ENCODE measurements at places on chromosomes 7 and 10. TPM values are rescaled to one million over a fixed set of nuclear protein-coding genes. Genes with fewer than 3 reads are reported as not detected.

Gene ANKRD2
- total RNA-seq = 0.41 TPM

Gene PAPSS2
- not detected for total RNA-seq

Gene ASIC3
- total RNA-seq = not detected

Gene GLI3
- total RNA-seq = not detected

Gene XRCC2
- 6.9 TPM for total RNA-seq

Gene TPST1
- 46.7 TPM for total RNA-seq

Gene PIP4K2A
- 39.2 TPM for total RNA-seq

Gene GAD2
- total RNA-seq = not detected

Gene TMEM168
- total RNA-seq = 5.6 TPM

Gene VAX1
- not detected for total RNA-seq

Gene ASZ1
- total RNA-seq = not detected

Gene HOXA2
- not detected for total RNA-seq

- no peak for DNase-seq
These were observed 157.2 kb upstream of the TNRC18 start for GRCh38 chr7:5580714-5581395.

DNA sequence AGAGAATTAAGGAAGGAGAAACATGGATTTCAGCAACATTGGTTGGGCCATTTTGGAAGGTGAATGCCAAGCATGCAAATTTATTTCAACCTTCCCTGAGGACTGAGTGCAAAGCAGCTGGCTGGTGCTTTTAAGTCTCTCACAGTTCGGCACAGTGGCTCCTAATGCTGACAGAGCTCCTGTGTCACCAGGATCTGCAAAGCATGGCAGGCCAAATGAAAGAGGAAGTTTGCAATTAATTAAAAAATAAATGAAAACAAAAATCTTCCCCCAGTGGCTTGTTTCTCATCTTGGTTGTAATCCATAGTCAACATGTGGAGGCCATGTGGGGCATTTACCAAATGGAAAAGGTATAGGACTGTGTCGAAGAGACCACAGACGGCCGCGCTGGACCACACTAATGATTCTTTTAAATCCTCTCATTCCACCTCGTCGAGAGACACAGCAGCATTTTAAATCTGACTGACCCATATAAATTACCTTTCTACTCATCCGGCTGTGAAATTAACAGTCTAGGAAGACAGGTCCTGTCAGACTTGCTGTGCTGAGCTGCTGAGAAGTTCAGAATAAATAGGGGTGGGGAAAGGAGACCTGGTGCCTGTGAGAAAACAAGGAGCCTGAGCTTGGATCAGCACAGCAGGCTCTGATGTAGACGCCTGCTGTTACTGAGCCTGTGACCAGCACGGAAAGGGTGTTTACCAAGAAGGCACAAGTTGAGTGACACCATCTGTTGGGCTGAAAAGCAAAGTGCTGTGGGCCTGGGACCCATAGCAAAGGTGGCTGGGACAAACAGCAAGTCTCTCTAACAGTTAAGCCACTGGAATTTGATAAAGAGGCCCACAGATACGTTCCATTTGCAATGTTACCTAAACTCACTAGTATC, 136.0 kb upstream of the COL1A2 start:
- no peak for DNase-seq

DNA sequence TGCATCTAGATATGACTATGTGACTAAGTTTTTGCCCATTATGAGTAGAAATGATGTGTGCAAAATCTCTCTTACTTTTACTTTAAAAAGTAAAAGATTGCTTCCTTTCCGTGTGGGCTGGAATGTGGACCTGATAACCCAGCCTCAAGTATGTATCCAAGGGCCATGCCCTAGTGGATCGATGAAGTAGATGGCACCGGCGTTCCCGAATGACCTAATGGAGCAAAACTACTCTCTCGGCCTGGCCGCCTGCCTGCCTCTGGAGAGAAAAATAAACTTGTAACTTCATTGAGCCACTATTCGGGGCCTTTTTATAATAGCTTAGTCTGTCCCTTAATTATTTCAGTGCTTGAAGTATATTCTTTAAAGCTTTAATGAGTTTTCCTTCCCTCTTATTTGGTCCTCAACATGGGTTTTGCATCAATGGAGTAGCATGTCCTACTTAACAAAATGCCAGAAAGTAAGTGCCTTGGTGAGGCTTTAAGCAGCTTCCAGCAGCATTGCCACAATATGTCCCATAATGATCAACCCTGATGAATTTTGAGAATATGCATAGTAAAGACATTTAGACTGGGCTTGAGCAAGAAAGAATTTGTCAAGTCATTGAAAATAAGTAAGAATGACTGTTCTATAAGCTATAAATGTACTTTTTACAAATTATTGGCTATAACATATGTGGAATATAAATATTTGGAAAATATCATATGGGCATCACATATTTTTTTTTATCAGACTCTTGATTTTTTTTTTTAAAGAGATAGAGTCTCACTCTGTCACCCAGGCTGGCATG, 61.4 kb downstream of the PLXDC2 start:
- DNase-seq = no peak

DNA sequence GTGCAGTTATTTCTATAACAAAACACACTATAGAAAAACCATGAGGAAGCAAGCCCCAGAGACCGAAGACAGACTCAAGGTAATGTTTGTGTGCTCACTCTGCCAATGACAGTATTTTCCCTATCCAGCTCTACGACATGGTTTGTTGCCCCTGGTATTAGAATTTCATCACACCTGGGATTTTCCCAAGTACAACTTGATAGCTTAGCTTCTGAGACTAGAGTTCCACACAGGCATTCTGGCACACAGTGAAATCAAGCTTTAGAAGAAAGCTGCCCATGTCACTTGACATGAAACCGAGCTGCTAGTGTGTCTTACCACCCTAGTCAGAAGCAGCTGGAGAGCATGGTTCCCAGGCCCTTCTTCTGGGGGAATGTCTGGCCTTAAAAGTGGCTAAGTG, 44.1 kb upstream of the AKR1E2 start:
- no peak for DNase-seq

DNA sequence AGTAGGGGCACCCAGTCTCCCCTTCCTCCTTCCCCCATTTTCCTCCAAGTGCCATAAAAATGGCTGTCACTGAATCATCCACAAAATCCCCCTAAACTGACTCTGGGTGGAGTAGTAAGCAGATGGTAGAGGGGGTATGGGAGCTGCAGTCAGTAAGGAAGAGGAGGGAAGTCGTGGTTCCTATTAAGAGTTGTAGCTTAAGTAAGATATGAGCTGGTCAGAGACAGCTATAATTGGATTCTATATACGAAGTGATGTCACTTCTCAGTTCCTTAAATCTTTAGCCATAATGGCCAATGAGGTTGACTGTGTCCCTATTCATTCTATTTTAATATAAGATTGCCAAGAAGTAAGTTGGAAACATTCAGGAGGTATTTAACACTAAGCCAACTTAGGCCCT, 131.7 kb downstream of the SLC16A9 start:
- no peak for DNase-seq

GRCh38 chr10:110847374-110847773, 24.4 kb upstream of the PDCD4 start:
- no peak for DNase-seq

GRCh38 chr10:71085689-71086438, 126.5 kb upstream of the UNC5B start:
- no peak for DNase-seq

- DNase-seq = no peak
These were observed 35.2 kb upstream of the MAP3K8 start for GRCh38 chr10:30398788-30399187.

- DNase-seq = no peak
These were observed 704.0 kb upstream of the IGFBP3 start for GRCh38 chr7:46625032-46625431.

- DNase-seq = peak; percentile 61
These were observed 63.5 kb downstream of the PRKAG2 start for GRCh38 chr7:151813445-151813844.

GRCh38 chr10:75076348-75076747, 35.1 kb upstream of the SAMD8 start:
- no peak for DNase-seq

- no peak for DNase-seq
These were observed 54.3 kb downstream of the GDI2 start for GRCh38 chr10:5758927-5759326.

DNA sequence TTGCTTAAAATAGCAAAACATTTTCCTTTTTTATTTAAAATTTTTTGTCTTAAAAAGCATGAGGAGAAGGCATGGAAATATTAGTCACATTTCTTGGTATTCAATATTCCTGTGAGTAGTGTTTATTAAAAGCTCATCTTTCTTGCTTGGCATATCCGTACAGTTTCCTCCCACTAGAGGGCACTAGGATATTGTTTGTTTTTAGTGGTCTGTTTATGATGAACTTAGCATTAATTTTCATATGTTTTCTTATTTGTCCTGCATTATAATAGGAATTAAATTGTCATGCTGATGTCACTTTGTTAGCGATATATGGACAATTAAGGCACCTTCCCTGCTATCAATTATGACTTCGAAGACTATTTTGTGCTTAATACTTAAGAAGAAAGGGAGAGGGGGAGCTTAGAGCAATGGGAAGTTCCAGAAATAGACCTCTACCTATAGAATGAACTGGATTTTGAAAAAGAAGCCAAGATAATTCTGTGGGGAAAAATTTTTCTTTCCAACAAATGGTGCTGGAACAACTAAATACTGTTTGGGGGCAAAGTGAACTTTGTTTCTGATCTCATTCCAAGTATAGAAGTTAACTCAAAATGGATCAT, 91.0 kb upstream of the STRIP2 start:
- DNase-seq = peak; percentile 74

GRCh38 chr7:125255810-125256209, 326.2 kb upstream of the POT1 start:
- no peak for DNase-seq

GRCh38 chr7:148116829-148117403, 473.6 kb upstream of the C7orf33 start:
- DNase-seq = no peak

GRCh38 chr10:4983615-4984216, 19.9 kb downstream of the AKR1C2 start:
- no peak for DNase-seq

GRCh38 chr7:116561697-116562483, 37.1 kb downstream of the CAV1 start:
- DNase-seq = no peak

DNA sequence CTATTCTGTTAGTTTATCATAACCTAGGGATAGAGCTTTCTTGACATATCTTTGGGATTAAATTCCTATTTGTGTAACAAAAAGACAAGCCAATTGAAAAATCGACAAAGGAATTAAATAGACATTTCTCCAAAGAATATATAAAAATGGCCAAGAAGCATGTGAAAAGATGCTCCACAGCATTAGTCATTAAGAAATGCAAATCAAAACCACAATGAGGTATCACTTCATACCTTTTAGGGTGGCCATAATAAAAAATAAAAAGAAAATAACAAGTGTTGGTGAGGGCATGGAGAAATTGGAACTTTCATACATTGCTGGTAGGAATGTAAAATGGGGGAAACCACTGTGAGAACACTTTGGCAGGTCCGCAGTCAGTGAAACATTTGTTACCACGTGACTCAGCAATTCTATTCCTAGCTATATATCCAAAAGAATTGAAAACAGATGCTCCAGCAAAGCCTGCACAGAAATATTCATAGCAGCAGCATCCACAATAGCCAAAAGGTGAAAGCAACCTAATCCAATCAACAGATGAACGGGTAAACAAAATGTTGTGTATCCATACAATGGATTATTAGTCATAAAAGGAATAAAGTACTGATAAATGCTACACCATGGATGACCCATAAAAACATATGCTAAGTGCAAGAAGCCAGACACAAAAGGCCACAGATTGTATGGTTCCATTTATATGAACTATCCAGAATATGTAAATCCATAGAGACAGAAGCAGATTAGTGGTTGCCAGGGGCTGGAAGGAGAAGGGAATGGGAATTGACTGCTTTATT, 20.5 kb downstream of the SPAG6 start:
- DNase-seq = no peak

- DNase-seq = no peak
These were observed 75.1 kb downstream of the DNAH11 start for GRCh38 chr7:21617916-21618390.

- DNase-seq = no peak
These were observed 33.6 kb downstream of the RHEB start for GRCh38 chr7:151486074-151486473.

DNA sequence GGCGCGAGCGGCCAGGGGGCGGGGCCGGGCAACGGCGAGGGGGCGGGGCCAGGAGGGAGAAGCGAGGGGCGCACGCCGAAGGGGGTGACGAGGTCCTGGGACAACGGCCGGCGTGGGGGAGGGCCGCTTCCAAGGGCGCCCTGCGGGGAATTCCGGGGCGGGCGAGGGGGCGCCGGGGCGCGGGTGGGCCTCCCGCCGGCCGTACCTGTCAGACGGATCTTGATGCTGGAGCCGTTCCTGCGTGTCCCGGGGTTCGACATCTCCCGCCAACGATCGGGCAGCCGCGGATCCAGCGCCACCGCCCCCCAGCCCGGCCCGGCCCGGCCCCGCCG, 421 bp downstream of the SMURF1 start:
- DNase-seq = no peak

GRCh38 chr10:3433131-3433530, 260.5 kb upstream of the PITRM1 start:
- DNase-seq = no peak

DNA sequence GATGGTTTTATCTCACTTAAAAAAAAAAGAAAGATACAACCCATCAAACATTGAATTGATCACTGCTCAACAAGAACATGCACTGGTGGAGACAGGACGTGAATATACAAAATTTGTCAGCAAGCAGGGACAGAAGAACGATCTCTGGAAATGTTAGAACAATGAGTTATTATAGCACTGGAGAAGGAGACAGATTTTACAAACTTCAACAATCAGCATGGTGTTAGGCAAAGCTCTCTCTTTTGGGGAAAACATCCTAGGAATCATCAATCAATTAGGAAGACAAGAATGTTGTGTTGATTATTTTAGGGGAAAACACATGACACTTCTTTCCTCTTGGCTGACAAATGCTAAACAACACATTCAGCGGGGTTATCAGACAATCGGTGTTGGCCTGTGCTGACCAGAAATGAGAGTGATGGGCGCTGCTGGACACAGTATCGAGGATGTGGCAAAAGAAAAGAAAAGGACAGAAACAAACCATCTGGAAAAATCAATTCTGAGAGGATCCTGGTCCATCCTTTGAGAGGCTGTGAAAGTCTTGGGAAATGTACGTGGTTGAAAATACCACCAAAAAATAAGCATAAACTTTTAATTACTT, 103.9 kb downstream of the RAPGEF5 start:
- no peak for DNase-seq

Measured in G401 (cell line).